IPS-NIHi11 (cell line): ENCODE measurements at places on chromosomes 16 and 17.

GRCh38 chr17:68867759-68868516, 87.3 kb downstream of the ABCA8 start:
- no peak for DNase-seq

- no peak for DNase-seq
These were observed 5.4 kb upstream of the NFATC3 start for GRCh38 chr16:68079626-68080344.

DNA sequence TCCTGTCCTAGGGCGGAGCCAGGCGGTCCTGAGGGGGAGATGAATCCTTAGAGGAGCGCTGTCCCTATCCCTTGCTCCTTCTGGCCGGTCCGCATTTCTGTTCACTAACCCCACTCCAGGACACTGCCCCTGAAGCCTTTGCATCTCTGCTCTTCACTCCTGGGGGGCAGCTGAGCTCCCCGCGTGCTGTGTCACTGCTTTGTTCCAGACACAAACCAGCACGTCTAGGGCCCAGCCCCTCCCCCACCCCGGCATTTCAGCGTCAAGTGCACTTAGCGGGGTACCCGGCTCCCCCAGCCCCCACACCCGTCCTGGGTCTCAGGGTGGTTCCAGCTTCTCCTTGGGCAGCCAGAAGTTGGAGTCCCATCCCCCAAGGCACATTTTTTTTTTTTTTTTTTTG, 8.9 kb downstream of the CORO6 start:
- no peak for DNase-seq

GRCh38 chr17:77247048-77247541, 106.3 kb downstream of the SEC14L1 start:
- peak; percentile 93 for DNase-seq

- DNase-seq: no peak
These were observed 297.5 kb upstream of the FOXF1 start for GRCh38 chr16:86212706-86213436.

GRCh38 chr16:88809676-88810165, 2.0 kb downstream of the APRT start:
- no peak for DNase-seq

GRCh38 chr17:55694286-55694910, 28.3 kb downstream of the TMEM100 start:
- DNase-seq: no peak

DNA sequence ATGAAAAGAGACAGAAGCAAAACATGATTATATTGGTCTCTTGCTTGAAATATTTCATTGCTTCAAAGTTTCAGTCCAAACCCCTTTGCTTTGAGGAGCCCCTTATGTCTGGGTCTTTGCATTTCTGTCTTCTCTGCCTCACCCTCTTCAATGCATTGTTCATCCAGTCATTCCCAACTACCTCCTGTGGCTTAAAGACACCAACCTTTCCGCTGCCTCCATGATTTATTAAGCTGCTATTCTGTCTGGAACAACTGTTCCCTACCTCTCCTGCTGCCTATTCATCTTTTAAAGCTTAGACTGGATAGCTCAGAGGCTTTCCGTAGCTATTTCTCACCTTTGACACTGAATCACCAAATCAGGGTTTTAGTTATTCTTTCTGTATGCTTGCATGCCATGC, 2.3 kb downstream of the KRTAP3-2 start:
- DNase-seq: no peak

GRCh38 chr16:78494674-78495073, 395.2 kb downstream of the WWOX start:
- no peak for DNase-seq

DNA sequence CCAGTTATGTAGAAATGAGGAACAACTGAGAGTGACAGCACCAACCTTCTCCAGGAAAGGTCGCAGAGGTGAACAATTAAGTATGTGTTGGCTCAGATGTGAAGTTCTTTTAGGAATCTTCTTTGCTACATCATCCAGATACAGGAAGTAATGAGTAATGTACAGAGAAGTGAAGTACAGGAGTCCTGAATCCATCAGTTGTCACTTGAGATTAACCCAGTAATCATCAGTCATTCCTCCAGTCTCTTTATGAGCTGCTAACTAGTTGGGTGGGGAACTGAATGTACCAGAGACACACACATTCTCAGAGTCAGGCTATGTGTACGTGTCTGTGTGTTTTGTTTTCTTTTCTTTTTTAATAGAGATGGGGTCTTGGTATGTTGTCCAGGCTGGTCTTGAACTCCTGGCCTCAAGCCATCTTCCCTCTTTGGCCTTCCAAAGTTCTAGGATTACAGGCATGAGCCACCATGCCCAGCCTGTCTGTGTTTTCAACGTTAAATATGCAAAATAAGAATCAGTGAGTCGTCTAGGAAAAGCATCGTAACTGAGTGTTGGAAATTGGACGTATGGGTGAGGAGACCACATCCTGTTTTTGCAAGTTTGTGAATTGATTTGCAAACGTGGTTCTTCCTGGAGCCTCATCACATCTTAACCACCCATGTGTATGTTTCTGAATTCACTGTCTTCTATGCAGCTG, 19.9 kb downstream of the ZNF200 start:
- DNase-seq: no peak

GRCh38 chr16:77790912-77791311, 2.5 kb downstream of the VAT1L start:
- DNase-seq: no peak

DNA sequence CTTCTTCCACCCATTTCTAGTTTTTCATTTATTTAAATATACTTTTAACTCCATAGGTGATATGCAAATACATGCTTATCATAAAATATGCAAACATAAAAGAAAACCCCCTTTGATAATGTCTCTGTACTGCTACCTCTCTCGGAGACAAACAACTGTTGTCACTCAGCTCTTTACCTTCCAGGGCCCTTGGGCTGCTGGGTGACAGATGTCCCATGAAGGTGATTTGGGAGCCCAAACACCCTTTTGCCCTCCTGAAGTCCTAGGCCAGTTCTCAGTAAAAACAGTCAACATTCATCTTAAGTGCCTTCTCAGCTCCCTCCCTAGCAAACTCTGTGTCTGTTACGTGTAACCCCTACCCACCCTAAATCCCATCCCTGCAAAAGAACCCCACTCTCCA, 37.5 kb downstream of the CHD9 start:
- no peak for DNase-seq

GRCh38 chr17:41734139-41734948, at the start of gene HAP1:
HAP1 (minus strand) TSS chr17:41734643; CDS start chr17:41734634, 9 bp downstream.
- DNase-seq: peak; percentile 87

GRCh38 chr16:49644145-49644463, 211.8 kb downstream of the ZNF423 start:
- DNase-seq: no peak

DNA sequence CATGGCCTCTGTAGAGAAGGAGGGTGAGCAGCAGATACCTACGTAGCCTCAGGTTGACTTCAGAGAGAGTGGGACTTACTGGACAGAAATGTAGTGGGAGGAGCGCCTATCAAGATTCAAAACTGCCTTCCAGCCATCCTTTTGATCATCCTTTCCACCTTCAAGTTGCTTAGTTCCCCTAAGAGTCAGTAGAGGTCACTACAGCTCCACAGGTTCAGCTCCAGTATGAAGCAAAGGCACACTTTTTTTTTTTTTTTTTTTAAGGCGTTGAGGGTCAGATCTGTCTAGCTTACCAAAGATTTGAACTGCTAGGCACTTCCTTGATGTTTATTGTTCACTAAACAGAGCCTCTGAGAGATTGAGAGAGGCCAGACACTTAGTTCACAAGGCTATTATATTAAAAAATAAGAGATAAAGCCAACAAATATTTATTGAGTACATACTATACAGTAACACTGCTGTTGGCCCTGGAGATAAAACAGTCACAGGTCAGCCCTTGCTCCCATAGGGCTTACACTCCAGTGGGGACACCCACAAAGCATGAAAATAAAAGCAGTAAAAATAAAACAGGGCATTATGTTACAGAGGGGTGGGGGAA, 3.1 kb downstream of the RNF227 start:
- peak; percentile 61 for DNase-seq

DNA sequence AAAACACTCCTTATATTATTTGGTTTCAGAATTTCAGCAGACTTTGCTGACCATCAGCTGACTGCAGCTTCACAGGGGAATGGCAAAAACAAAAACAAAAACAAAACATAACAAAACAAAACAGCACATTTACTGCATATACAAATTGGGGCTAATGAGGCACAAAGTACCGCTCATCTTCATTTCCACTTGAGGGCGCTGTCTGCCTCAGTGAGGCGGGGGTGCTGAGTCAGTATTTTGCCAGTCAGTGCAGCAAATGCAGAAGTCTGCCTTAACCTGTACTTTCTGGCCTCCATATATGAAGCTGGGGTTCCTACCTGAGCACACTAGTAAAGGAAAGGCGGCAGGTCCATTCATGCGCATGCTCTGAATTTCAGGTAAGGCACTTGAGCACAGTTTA, 13.5 kb upstream of the DYNLRB2 start:
- DNase-seq: peak; percentile 62

- no peak for DNase-seq
These were observed 216.7 kb downstream of the C16orf78 start for GRCh38 chr16:49590166-49590871.

DNA sequence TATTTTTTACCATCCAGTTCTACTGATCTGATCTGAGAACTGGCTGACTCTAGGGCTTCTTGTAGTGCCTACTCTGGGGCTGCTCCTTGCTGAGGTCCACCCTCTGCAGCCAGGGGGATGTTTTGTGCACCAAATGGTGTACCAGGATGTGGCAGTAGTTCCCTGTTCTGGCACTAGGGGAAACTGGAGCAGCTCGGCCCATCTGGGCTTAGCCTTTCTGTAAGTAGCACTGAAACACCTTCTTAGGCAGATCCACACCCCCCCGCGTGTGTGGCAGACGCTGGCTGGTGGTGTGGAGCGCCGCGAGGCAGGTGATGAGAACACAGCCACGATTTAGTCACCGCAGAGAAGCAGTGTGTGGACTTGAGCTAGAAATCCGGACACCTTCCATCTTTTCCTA, 17.0 kb downstream of the DUSP14 start:
- DNase-seq: peak; percentile 76

GRCh38 chr17:34991606-34992005, 11.3 kb downstream of the LIG3 start:
- DNase-seq: no peak

GRCh38 chr17:8494021-8494420, 58.3 kb downstream of the NDEL1 start:
- DNase-seq: no peak

- DNase-seq: no peak
These were observed 2.5 kb downstream of the SMIM5 start for GRCh38 chr17:75635610-75636202.

- no peak for DNase-seq
These were observed 85.4 kb downstream of the IRX3 start for GRCh38 chr16:54201200-54201599.

DNA sequence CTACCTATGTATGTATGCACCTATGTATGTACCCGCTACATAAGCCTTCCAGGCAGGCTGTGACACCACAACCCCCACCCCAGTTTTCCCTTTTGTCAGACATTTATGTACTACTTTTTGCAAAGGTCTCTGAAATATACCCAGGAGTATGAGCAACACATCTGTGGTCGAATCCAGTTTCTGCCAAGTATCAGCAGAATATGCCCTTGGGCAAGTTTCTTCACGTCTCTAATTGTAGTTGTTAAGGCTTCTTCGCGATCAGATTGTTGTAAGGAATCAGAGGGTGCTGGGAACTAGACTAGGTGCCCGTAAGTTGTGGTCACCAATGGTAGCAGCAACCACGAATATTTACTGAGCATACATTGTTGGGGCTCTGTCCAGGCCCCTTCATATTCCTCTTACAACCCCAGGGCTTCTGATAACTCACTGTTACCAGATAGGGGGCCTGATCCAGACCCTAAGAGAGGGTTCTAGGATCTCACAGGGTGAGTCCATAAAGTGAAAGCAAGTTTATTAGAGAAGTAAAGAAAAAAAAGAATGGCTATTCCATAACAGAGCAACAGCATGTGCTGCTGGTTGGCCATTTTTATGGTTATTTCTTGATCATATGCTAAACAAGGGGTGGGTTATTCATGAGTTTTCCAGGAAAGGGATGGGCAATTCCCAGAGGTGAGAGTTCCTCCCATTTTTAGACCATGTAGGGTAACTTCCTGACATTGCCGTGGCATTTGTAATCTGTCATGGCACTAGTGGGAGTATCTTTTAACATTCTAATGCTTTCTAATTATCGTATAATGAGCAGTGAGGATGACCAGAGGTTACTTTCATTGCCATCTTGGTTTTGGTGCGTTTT, 16.6 kb downstream of the NUDT7 start:
- DNase-seq: no peak

GRCh38 chr16:6918646-6919045, 414.0 kb upstream of the RBFOX1 start:
- DNase-seq: no peak

DNA sequence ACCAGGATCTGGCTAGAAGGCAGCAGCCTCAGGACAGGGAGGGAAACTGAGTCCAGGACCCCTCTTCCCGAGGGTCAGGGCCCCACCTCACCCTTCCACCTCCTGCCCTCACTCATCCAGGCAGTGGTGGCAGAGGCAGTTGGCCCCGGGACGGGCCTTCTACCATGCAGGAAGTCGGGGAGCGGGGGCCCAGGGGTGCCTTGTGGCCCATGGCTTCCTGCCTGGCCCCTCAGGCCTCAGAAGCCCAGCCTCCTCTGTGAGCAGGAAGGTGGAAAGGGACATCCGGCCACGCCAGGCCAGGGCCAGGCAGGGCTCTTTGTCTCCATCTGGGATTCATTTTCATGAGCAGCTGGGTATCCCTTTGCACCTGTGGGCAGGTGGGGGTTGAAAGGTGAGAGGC, 58.5 kb downstream of the BAHCC1 start:
- DNase-seq: no peak

GRCh38 chr16:82769845-82770244, 143.1 kb downstream of the CDH13 start:
- DNase-seq: no peak

- no peak for DNase-seq
These were observed 1.1 kb downstream of the ARL4D start for GRCh38 chr17:43399839-43400328.
